Stimulated activated CD8-positive, alpha-beta memory T cell treated with anti-CD3 and anti-CD28 coated beads, Interleukin-7, amount 100 ng/mL, for 4 hours (primary cell): ENCODE measurements at places on chromosomes 4 and X.

DNA sequence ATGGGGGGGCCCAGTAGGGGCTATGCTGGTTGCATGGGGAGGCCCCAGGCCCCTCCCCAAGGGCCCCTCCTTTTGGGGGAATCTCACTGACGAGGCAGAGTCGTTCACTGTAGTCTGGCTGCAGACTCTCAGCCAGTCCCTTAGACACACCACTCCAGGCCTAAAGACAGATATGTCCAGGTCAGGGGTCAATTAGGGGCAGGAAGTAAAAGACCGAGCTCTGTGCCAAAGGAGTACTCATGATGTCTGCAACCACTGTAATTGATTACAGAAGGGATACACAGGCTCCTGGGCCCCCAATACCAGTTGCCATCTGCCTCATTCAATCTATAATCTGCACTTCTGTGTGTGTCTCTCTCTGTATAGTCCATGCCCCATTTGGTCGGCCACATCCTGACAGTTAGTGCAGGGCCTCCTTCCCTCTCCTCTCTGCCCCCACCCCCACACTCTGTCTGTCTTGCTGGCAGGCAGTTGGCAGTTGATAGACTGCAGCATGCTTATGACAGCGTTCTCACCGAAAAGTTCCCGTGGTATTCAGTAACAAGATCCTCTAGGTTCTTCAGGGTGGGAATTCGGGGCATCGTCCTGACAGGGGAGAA lies 1.3 kb upstream of the CXorf65 start:
- DNase-seq = no peak

DNA sequence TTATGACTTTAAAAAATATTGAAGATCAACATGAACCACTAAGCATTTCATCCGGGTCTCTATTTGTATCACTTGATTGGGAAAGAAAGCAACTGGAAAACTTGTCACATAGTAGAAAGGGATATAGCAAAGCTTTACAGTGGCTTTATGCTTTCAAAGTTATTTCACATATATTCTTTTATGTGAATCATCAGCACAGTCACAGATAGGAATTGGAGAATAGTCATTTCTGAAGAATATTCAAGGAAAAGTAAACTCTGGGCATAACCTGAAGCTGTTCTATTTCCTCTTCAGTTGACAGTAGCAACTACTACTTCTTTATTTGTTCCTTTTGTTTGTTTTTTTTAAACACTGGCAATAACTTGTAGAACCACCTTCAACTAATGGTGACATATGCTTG lies 50.5 kb downstream of the MND1 start:
- DNase-seq = no peak

DNA sequence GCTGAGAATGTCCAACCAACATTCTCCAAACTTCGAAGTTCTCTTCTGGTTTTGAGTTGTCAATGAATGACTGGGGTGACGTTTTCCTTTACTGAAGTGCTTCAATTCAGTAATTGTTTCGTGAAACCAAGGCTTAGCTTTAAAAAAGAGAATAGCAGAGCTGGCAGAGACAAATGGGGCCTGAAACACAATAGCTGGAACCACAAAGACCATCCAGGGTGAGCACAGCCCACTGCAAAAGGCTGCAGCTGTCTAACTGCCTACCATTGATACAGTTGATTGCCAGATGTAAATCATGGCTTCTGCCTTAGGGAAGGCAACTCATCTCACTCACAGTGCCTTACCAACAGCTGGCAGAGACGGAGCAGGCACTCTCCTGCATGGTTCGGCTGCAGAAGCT lies 78.7 kb upstream of the ZNF518B start:
- no peak for DNase-seq

- DNase-seq = no peak
These were observed 641.9 kb downstream of the NLGN4X start for GRCh38 chrX:5586726-5587125.
